ENCODE measurements at places on chromosomes 4 and X.

- DNase-seq = peak; percentile 66
Measured at GRCh38 chrX:1581132-1581531, 10.3 kb upstream of the AKAP17A start.

GRCh38 chrX:10620121-10620699, at the start of gene MID1:
Gene MID1, minus strand, starts transcription at chrX:10620585. Its CDS starts 53,038 bp downstream, at chrX:10567547.
- DNase-seq = no peak

- DNase-seq = no peak
Measured at GRCh38 chrX:56744996-56745395, 16.0 kb downstream of the NBDY start.

DNA sequence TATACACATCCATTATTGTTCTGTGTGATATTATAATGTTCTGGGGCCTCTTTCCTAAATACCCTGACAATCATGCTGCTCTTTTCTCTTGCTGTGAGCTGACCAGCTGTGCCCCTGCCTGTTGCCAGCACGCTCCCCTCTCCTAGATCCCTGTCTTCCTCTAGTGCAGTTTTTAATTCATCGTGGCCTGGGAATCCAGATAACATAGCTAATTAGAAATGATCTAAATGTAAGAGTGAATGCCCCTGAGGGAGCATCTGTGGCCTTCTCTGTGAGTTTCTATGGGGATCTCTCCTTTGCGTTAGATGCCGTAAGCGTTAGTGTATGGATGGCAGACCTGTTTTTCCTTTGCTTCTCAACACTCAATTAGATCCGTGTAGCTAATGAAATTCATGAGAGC, 434.3 kb downstream of the SPRY1 start:
- DNase-seq = no peak

DNA sequence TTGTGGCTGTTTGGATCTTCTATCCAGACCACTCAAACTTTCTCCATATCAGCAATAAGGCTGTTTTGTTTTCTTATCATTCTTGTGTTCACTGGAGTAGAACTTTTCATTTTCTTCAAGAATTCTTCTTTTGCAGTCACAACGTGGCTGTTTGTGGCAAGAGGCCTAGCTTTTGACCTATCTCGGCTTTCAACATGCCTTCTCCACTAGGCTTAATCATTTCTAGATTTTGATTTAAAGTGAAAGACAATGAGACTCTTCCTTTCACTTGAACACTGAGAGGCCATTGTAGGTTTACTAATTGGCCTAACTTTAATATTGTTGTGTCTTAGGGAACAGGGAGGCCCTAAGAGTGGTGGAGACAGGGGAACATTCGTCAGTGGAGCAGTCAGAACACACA, 19.1 kb downstream of the FGF2 start:
- no peak for DNase-seq

DNA sequence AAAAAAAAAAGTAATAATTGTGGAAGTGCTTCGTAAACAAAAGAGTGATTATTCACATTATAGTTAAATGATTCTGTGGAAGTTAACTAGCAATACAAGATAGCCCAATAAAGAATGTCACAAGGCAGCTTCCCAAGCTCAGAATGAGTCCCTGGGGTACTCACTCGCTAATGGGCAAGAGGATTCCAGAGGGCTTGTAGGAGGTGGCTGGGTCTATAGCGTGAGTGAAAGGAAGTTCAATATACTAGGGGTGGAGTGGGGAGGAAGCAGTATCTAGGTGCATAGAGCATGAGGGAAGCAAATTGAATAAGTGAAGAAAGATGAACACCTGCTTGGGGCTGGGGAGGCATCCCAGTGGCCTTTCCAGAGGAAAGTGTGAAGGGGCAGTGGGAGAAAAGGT, 42.5 kb downstream of the RTL5 start:
- no peak for DNase-seq

GRCh38 chrX:38848671-38849455, 47.6 kb downstream of the MID1IP1 start:
- no peak for DNase-seq

- no peak for DNase-seq
Measured at GRCh38 chr4:136056748-136057147, 1475.5 kb downstream of the PCDH18 start.

- DNase-seq = no peak
Measured at GRCh38 chr4:102247041-102247440, 98.2 kb downstream of the SLC39A8 start.

DNA sequence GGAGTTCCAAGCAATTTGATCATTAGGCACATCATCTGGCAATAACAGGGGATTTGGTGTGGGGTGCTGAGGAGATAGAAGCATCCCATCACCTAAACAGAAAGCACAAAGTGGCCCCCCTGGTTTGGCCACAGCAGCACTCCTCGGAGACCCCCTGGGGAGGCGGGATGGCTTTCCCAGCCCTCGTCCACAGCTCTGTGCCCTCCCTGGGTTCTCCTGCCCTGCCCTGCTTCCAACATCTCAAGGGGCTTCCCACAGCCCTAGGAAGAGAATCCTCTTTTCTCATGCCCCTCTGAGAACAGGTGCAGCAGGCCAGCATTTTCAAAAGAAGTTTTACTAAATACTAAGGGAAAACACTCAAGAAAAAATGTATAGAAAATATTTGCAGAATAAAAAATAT, 12.8 kb downstream of the ATP5ME start:
- DNase-seq = no peak

- no peak for DNase-seq
Measured at GRCh38 chr4:67885762-67886161, 2.0 kb upstream of the TMPRSS11D start.

DNA sequence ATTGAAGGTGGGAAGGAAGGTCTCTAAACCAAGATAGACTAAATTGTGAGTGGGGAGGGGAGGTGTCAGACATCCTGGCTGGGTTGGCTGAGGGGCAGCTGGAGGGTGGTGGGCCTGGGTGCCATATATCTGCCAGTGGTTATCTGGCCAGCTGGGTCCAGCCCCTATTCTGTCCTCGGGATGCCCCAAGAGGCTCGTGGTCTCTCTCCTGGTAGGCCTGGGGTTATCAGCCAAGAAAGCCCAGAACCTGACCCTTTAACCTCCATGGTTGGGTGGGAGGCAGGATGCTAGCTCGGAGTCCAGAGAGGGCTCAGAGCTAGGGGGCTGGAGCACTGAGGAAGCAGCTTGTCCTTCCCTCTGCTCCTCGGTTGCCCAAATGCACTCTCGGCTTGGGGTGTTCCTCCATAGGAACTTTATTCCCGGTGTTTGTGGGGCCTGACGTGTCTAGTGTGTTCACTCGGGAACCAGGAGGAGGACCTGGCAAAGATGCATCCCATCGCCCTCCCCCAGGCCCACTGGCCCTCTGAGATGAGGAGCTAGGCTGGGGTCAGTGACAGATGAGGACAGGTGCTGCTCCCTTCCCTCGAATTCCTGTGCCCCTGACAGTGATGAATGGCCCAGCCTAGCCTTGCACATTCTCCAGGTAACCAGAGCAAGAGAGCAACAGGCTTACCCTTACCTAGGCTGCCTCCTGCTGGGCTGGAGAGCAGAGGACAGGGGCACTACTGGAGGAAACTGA, 5.2 kb upstream of the EFNB1 start:
- DNase-seq = no peak

- DNase-seq = no peak
Measured at GRCh38 chr4:89204624-89205023, 93.3 kb downstream of the TIGD2 start.

- DNase-seq = no peak
Measured at GRCh38 chrX:96985046-96985445, 101.3 kb downstream of the RPA4 start.

DNA sequence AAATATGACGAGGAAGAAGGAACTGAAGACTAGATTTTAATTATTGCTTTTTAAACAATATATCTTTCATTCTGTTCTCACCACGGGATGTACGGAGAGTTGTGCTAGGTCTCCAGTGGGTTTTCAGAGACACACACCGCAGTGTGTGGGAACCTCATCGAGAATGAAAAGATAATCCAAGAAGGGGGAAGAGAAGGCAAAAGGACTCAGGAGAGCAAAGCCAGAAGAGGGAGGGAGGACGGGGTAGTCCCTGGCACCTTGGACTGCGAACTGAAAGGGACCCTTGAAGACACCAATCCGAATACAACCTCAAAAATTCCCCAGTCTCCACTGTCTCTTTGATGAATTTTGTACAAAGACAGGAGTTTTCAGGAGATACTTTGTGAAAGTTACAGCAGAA, 932 bp upstream of the LEF1 start:
- no peak for DNase-seq

DNA sequence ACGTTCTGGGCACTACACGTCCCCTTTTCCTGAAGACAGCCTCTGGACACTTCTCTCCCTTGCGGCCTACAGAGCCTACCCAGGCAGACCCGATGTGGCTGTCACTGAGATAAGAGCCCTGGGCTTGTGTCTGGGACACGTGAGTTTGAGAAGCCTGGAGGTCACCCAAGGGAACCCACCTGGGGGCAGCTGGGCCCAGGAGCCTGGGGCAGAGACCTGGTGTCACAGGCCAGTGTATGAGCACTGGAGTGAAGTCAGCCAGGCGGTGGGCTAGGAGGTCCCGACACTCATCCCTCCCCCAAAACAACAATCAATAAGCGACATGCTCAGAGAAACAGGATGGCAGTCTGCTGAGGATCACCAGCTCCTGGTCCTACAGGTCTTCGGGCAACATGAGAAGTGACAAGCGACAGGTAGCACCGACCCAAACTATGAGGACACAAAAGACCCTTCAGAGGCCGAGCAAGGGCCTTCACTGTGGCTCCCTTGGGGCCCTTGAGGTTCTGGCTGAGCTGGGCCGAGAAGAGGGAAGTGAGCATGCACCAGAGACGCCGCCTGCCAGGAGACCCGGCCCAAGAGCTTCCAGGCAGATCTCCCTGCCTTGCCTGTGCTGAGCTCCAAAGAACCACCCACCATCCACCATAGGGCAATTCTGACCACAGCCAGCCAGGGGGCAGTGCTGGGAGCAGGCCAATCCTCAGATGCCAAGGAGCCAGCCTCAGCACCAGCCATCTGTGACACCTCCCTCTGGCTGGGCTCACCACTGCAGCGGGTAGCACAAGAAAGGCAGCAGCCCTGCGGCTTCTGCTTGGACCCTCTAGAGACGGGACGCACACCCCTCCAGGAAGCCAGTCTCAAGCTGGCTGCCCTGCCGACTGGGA, 11.0 kb upstream of the DUSP9 start:
- DNase-seq = no peak

- DNase-seq = no peak
Measured at GRCh38 chr4:113060853-113061252, 11.4 kb downstream of the ANK2 start.

GRCh38 chr4:98341309-98341708, 80.1 kb downstream of the RAP1GDS1 start:
- no peak for DNase-seq

DNA sequence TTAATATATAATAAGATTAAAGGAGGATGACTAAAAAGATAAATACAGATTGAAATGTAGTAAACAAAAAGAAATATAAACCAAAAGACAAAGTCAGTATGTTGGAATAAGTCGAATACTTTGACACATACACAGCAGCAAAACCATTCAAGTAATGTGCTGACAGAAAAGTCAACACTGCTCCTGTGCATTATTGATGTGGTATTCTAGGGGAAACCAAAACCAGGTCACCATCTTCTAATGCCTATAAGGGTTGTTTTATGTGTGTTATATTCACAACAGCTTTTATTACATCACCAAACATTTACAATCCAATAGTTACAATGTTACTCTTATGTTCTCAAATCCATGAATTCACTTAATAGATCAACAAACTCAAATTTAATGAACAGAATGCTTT, 111.8 kb upstream of the DKK2 start:
- no peak for DNase-seq

GRCh38 chr4:81960961-81961360, 412.8 kb downstream of the HNRNPD start:
- DNase-seq = no peak

GRCh38 chr4:187714957-187715356, 280.6 kb upstream of the ZFP42 start:
- DNase-seq = no peak

DNA sequence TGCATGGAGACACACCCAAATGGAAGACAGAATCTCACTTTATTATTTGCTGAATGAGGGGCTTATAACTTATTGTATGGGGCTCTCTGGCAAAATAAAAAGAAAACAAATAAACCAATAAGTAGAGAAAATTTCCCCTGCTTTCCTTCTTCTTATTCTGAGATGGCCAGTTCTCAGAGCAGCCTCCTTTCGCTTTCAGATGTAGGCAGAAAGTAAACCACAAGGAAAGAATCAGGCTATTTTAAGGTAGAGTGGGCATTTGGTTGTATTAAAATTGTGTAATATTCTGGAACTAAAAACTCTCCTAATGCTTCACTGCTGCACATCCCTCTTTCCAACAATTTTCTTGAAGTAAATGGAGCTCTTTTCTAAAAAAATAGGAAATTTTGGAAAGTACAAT, 241.8 kb downstream of the GALNTL6 start:
- no peak for DNase-seq

- no peak for DNase-seq
Measured at GRCh38 chr4:133377286-133377685, 228.2 kb downstream of the PCDH10 start.

DNA sequence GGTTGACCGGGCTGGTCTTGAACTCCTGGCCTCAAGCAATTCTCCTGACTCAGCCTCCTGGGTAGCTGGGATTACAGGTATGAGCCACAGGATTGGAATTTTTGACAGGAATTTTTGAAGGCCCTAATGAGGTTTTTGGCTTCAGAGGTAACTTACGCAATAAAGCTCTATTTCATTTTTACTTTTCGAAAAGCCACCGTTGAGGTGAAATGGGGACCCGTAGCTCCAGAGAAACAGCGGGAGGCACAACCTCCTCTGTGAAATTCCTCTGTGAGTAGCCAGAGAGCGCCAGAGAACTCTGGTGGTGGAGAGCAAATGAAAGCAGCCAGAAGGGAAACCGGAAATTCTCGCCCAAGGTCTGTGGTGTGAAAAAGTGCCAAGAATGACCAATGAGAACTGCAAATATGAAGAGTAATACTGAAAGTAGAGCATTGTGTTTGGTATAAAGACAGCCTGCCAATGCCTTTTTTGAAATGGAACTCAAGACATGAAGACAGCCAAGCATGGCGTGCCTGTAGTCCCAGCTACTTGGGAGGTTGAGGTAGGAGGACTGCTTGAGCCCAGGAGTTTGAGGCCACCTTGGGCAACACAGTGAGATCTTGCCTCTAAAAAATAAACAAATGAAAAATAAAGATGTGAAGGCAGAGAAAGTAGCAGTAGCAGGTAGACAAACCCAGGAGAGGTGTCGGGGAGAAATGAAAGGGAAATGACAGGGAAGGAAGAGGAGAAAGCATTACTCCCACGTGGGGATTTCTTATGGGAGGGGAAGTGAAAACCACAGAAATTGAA, 33.0 kb upstream of the TMEM131L start:
- DNase-seq = peak; percentile 68

- no peak for DNase-seq
Measured at GRCh38 chr4:139184129-139184528, 7.1 kb upstream of the ELF2 start.

Data from activated T-helper 1 cell treated with anti-CD3 and anti-CD28 coated beads, Interleukin-12 subunit alpha, Interleukin-12 subunit beta, Interleukin-2, Interleukin-4 antibody, amounts not matched to agents 30 ng/mL and 10 ng/mL and 1 ng/mL, durations not matched to agents 14 hours and 24 hours and 36 hours (primary cell).